ENCODE measurements at places on chromosomes 4 and X. TPM values are rescaled to one million over a fixed set of nuclear protein-coding genes. Genes with fewer than 3 reads are reported as not detected.

DNA sequence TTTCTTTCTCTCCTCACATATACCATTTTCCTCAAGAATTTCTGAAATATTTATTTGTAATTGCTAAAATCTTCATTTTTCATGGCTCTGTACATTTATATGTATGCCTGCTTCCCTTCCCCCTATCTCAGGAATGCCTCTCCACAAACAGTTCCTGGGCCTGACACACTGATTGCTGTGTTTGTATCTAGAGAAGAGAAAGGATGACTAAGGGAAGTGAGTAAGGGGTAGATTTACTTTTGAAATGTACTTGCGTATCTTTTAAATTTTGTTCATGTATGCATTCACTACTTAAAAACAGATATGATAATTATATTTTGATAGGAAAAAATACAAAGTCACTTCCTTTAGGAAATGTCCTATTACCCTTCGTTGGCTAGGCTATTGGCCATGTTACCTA, 790.8 kb downstream of the PCDH18 start:
- no peak for DNase-seq

- DNase-seq: no peak
Observed at GRCh38 chr4:187480146-187481145, 515.1 kb upstream of the ZFP42 start.

- peak; percentile 42 for DNase-seq
Observed at GRCh38 chr4:71235311-71236201, 103.3 kb upstream of the SLC4A4 start.

GRCh38 chr4:123430031-123430430, 33.4 kb downstream of the SPRY1 start:
- no peak for DNase-seq

GRCh38 chr4:141669501-141669900, 33.1 kb downstream of the IL15 start:
- no peak for DNase-seq

DNA sequence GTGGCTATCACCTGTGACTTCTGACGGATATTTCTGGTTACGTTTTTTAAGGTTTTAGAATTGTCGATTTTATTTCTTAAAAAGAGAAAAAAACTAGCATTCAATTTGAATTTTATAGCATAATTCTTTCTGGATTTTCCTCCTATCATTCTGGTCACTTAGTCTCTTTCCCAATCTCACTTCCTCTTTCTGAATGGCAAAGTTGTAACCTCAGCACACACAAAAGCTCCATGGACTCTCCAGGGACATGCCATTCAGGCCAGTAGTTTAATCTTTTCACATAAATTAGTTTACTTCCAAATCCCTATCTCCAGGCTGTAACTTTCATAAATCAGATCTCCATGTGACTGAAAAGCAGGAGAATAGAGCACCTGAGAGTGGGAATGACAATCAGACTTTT, 110.7 kb downstream of the ARAP2 start:
- DNase-seq: no peak

DNA sequence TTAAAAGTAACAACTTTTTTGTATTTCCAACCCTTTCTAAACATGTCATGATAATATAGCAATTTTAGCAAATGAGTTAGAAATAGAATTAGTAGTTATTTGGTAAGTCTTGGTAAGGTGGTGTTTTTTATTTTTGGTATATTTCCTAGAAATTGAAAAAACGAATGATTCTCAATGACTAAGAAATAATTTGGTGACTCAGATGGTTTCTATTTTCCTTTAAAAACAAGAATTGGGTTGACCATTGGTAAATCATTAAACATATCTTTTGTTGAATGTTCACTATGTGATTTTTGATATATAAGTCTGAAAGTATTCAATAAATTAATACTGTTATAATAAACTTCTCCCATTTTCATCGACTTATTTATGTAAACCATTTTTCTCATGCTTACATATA, 206.2 kb upstream of the BANK1 start:
- no peak for DNase-seq

DNA sequence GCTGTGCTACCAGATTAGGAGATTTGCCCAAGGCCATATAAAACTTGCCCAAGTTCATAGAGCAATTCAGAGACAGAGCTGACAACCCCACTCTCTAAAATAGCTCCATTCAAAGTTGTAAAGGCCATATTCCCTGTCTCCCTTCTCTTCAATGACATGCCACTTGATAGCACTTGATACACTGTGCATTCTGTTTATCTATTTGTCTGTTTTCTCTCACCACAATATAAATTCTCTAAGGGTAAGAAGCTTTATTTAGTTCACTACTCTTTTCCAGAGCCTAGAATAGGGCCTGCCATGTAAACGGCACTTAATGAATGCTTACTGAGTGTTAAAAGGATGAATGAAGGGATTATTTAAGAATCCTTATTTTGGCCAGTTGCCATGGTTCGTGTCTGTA, 24.1 kb upstream of the MAP9 start:
- DNase-seq: no peak

- no peak for DNase-seq
Observed at GRCh38 chr4:115360431-115360830, 247.0 kb upstream of the NDST4 start.

GRCh38 chr4:14247767-14248166, 620.2 kb upstream of the BOD1L1 start:
- peak; percentile 89 for DNase-seq

DNA sequence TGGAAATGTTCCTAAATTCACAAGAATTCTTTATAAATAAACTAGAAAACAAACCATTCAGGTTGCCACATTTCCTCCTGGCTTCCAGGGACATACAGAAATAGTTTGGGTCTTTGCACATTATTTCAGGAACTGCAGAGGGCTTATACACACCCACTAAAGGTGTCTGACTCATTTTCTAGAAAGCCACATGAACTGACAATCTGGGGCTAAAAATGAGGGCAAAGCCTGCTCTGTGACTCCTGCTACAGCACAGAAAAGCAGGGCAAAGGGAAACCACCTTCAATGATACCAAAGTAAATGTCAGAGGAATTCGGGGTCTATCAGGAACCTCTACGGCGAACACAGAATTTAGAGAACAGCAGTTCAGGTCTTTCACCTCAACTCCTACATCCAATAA, 112.2 kb upstream of the MAP3K15 start:
- no peak for DNase-seq

The PAK3 gene
- total RNA-seq: 78.6 TPM

The ELF2 gene
- 59.0 TPM for total RNA-seq

The PLAC8 gene
- 1.9 TPM for total RNA-seq

The VEGFC gene
- 3.1 TPM for total RNA-seq

The ASMTL gene
- total RNA-seq: 50.2 TPM

The UCP1 gene
- total RNA-seq: not detected

All from dorsolateral prefrontal cortex (tissue), 122 donors.